Activated CD4-positive, alpha-beta T cell treated with anti-CD3 and anti-CD28 coated beads for 4 hours (primary cell): ENCODE measurements at places on chromosomes 5 and 9.

GRCh38 chr5:132219981-132220380 lies 7.7 kb downstream of the P4HA2 start:
- no peak for DNase-seq

DNA sequence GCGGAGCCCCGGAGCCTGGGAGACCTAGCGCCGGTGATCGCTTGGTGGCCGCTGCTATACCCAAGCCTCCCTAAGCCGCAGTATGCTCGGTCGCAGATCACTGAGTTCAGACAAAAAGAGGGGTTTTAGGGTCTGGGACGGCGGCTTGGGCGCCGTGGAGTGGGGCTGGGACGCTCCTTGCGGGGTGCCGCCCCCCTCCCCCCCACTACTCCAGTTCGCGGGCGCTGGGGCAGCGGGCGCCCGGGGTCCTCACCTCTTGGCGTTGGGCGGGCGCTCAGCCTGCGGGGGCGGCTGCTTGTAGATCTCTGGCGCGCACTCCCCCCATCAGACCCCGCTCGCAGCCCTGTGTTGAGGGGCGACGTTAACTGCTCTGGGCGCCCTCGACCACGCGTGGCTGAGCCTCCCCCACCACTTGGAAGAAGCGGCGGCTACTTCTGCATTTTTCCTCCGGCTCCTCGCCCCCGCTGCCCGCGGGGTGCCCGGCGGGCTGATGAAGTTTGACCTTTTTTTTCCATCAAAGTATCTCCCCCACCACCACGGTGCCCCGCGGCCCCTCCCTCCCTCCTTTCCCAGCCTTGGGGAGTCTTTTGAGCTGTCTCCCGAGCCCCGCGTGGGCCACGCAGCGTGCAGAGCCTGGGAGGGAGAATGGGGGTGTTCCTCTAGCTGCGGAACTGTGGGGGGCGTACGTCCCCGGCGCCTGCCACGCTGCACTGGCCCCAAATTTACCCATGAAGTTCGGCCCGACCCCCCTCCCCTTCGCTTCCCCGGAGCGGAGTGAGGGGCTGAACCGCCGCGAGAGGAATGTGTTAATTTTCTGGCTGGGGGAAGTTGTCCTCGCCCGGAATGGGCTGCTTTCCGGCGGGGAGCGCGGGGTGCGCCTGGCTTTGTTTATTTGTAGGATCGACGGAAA lies 1.2 kb downstream of the CXXC5 start:
- DNase-seq = peak; percentile 20

DNA sequence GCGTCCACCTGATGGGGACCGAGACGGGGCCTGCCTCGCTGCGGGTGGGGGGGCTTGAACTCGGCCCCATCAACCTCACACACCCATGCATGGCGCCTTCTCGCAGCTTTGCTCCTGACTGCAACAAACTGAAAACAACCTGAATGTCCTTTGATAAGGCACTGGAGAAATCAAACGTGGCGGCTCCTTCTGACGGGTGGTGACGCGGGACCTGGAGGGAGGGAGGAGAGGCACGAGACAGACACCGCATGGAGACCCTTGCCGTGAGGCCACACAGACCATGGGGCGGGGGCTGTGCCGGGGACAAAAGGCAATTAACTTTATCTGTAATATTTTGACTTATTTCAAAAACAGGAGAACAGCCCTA lies 48.6 kb downstream of the NACC2 start:
- no peak for DNase-seq

DNA sequence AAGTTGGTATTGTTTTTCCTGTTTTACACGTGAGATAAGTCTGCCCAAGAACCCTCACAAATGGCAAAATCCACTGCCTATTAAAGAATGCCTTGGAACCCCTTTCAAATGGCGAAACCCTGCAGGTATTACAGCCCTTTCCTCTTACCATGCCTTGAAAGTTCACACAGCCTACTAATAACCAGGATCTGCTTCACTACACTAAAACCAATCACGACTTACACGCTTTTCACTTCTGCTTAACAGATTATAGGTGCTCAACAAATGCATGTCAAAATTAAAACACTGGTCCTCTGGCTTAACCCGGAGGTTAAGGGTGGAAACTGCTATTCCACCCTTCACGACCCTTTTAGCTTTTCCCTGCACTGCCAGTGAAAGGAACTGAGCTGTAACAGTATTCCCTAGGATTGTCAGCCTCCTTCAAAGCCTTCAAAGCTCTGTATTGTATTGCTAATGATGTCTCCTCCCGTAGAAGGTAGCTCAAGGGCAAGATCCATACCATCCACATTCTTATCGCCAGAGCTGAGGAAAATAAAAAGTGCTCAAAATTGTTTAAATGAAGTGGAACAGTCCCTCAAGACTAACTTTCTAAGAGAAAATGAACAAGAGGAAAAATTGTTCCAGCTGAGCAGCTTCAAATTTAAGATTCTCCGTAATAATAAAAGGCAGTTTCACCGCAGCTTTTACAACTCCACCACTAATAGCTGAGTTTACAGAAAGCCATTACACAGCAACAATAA lies 997 bp downstream of the AUH start:
- no peak for DNase-seq

GRCh38 chr9:134618833-134619447 lies 22.7 kb upstream of the COL5A1 start:
- DNase-seq = no peak

DNA sequence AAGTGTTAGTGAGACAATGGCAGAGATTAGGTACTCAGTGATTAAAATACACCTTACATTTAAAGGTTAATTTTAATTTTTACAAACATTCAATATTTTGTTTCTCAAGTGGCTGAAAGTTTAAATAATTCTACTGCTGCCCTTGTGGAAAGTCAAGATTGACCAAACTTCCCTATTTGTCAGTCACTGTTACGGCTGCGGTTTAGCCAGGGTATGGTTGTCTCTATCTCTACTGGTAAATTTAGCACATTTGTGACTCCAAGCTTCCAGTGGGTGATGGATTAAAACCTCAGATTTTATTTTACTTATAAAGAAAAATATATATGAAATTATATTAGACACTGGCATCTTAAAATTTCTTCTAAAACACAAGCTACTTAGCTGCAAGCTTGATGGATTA lies 368.4 kb downstream of the CDH18 start:
- DNase-seq = no peak

GRCh38 chr5:45521067-45521466 lies 175.1 kb downstream of the HCN1 start:
- DNase-seq = no peak

- DNase-seq = no peak
These were observed 173.9 kb downstream of the WDR70 start for GRCh38 chr5:37552770-37553719.

DNA sequence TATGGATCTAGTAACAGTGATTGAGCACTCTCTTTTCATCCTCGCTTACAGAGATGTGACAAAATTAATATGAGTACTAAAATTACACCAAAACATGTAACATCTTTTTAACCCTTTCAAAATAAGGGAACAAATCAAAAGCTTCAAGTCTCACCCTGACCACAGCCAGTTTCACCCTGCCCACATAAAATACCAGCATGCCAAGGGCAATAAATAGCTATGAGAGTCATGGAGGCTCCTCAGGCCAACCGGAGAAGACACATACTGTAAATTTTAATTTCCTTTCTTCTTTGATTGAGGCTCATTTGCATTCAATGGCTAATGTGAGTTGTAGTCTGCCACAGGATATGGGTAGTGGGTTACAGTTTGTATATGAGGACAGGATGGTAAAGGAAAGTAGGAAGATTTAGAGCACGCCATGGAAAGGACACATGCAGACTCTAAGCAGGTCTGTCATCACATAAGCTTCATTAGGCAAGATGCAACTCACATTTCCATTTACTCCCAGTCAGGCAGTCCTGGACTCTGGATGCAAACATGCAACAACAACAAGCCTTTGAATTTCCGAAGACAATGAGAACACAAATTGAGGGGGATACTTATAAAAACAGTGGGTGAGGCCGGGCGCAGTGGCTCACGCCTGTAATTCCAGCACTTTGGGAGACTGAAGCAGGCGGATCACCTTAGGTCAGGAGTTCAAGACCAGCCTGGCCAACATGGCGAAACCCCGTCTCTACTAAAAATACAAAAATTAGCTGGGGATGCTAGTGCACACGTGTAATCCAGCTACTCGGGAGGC lies 11.3 kb downstream of the IL4 start:
- no peak for DNase-seq
